ENCODE measurements at places on chromosomes 12 and 14. TPM values are rescaled to one million over a fixed set of nuclear protein-coding genes. Genes with fewer than 3 reads are reported as not detected.

The ADCY4 gene
- 12.1 TPM for total RNA-seq

The OLR1 gene
- 0.56 TPM for total RNA-seq

The VPS33A gene
- total RNA-seq: 17.1 TPM

The SLC7A7 gene
- total RNA-seq: 2.2 TPM

The HCAR1 gene
- total RNA-seq: 0.13 TPM

The POTEM gene
- not detected for total RNA-seq

The PYGL gene
- 18.9 TPM for total RNA-seq

The FAM181A gene
- total RNA-seq: not detected

The ACRBP gene
- 0.44 TPM for total RNA-seq

The SCN8A gene
- total RNA-seq: 0.21 TPM

The SIX6 gene
- total RNA-seq: 0.12 TPM

The KRT6C gene
- total RNA-seq: 0.21 TPM

The PTHLH gene
- 0.54 TPM for total RNA-seq

The PITPNM2 gene
- total RNA-seq: 6.7 TPM

The IRAK3 gene
- 1.5 TPM for total RNA-seq

The SMCO2 gene
- not detected for total RNA-seq

The NRXN3 gene
- total RNA-seq: 0.74 TPM

The SLC17A8 gene
- total RNA-seq: not detected

The FLVCR2 gene
- 0.71 TPM for total RNA-seq

The RERG gene
- total RNA-seq: 2.4 TPM

The CCDC197 gene
- total RNA-seq: 1.3 TPM

The CMA1 gene
- not detected for total RNA-seq

The KRT3 gene
- total RNA-seq: not detected

The REC8 gene
- total RNA-seq: 1.4 TPM

The NINJ2 gene
- total RNA-seq: 32.9 TPM

The CACNA2D4 gene
- total RNA-seq: 0.95 TPM

The ATP2B1 gene
- 45.5 TPM for total RNA-seq

The APPL2 gene
- total RNA-seq: 10.4 TPM

The ENTPD5 gene
- total RNA-seq: 5.2 TPM

The SPIC gene
- total RNA-seq: 0.32 TPM

The FAM90A1 gene
- not detected for total RNA-seq

The SLCO1B1 gene
- not detected for total RNA-seq

The ITPK1 gene
- 48.6 TPM for total RNA-seq

The SSPN gene
- 88.7 TPM for total RNA-seq

The PARPBP gene
- 0.76 TPM for total RNA-seq

The CISTR gene
- not detected for total RNA-seq

The HEATR5A gene
- 32.3 TPM for total RNA-seq

The LRCOL1 gene
- total RNA-seq: not detected

The RPL41 gene
- 2,052 TPM for total RNA-seq

The TPH2 gene
- not detected for total RNA-seq

The HOXC12 gene
- total RNA-seq: not detected

The RPGRIP1 gene
- not detected for total RNA-seq

The BDKRB1 gene
- not detected for total RNA-seq

The NKX2-1 gene
- not detected for total RNA-seq

The NEMP1 gene
- total RNA-seq: 2.4 TPM

The ACSM4 gene
- not detected for total RNA-seq

The OTOGL gene
- 0.30 TPM for total RNA-seq

The ERBB3 gene
- total RNA-seq: 1.7 TPM
